ENCODE measurements at places on chromosomes 1 and 21.
A peak's percentile ranks its signal among the peaks of the same experiment; 100 is the strongest.

GRCh38 chr1:236091933-236092318 is 27.0 kb upstream of the NID1 start:
- DNase-seq: no peak

DNA sequence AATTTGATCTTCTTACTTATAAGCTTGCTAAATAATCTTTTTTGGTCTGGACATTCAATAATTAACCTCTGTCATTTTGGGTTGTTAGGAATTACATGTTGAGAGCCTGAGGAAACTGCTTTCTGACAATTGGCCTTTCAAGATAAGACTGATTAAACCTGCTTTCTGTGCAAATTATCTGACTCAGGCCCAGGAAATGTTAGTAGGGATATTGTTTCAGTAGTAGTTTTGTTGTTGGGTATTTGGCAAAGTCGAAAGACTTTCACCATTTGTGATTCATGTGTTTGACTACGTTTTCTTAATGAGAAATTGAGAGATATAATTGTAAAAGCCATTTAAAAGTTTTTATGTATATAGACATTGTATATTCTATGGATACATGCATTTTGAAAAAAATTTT is 81.1 kb upstream of the GPR88 start:
- no peak for DNase-seq

DNA sequence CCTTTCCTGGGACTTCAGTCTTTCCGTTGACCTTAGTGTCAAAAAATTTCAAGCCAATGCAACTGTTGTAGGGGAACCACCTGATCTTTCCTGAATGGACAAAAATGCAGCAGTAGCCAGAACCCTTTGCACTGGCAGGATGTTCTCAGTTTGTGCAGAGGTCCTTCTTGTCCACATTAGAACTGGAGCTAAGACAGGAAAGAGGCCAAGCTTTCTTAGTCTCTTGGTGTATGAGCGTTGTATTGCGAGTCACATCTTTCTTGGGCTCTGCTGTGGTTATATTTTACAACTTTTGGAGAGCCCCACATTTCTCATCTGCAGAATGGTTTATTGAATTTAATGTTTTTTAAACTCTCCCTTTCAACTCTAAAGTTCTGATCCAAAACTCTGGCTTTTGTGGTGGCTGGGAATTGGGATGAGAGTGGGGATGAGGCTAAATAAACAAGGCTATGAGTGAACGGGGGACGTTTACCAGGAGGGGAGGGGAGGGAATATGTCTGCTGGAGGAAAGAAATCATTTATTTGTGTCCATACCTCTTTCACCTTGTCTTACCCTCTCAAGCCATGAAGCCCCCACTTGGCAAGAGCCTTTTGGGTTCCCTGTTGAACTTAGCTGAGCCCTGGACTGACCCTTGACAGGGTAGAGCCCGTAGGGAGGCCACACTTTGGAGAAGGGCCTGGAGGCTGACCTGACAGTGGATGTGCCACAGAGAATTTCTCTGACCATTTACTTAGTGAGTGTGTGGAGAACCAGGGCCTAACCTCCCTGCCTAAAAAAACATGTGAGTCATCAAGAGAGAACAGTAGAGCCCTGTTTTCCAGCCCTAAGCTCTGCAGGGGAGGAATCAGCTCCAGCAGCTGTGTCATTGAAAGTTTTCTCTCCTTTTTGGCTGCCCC is 586 bp downstream of the CHI3L2 start:
- DNase-seq: no peak

DNA sequence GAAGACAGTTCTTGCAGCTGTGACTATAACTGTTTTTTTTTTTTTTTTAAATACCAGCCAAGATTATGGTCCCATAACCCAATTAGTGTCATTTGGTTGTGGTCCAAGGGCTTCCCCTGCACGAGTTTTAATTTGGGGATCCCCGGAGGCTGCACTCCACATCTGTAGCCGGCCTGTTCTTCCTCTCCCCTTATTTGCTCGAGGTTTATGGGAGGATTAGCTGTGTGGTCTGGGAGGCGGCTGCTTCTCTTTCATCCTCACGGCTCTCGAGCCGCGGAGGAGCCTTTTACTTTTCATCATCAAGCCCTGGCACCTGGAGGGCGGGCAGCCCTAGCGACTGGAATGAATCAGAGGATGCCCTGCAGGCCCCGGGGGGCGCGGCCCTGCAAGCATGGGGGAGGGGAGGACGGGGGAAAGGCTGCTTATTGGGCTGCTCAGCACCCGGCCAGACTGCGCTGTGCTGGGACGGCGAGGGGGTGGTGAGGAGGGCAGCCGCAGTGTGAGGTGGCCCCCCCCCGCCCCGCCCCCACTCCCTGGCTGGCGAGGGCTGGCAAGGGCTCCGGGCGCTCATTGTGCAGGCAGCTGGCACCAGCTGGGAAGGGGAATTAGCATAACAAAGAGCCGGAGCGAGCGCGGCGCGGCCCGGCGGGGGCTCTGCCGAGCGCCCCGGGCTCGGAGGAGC is 18.5 kb downstream of the SERTAD4 start:
- no peak for DNase-seq

DNA sequence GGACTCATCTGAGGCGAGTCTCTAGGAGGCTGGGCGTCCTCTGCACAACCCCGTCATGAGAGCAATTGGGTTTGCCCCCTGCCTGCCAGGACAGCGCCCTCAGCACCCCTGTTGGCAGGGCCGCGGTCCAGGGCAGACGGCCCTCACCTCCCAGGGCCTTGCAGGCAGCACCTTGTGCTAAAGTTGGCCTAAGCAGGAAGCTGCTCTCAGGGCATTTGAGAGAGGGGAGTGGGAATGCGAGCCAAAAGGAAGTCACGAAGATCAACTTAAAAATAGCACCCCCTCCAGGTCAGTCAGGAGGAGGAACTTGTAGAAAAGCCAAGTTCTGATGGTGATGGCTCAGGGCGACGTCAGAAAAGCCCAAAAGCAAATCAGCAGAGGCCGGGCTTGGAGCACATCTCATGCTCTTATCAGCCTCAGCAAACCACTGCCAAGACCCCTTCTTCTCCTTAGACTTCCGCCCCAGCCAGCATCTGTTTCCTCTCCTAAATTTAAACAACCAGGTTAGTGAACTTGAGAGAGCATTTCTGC is 12.6 kb upstream of the ADORA3 start:
- DNase-seq: peak; percentile 31

DNA sequence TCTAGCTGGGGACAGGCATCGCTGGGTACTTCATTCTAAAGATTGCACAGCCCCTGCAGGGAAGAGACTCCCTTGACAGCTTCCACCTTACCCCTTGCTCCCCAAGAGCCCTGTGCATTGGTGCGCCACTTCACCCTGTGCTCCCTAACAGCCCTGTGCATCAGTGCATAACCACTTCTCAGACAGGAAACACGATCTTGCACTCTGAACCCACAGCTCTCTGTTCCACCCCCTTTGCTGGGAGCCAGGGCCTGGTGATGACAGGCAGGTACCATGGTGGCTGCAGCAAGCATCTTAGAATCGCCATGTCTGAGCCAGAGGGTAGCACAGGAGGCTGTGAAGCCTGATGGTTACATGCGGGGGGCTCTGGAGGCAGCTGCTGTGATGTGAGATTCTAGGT is 5.0 kb downstream of the ALPL start:
- no peak for DNase-seq

Data from CD4-positive, alpha-beta T cell treated with Interleukin-15 for 4 hours (primary cell).